Effector CD4-positive, alpha-beta T cell (primary cell): ENCODE measurements at places on chromosomes 2 and 18.

GRCh38 chr18:12291161-12291560 lies 16.9 kb upstream of the TUBB6 start:
- no peak for DNase-seq

DNA sequence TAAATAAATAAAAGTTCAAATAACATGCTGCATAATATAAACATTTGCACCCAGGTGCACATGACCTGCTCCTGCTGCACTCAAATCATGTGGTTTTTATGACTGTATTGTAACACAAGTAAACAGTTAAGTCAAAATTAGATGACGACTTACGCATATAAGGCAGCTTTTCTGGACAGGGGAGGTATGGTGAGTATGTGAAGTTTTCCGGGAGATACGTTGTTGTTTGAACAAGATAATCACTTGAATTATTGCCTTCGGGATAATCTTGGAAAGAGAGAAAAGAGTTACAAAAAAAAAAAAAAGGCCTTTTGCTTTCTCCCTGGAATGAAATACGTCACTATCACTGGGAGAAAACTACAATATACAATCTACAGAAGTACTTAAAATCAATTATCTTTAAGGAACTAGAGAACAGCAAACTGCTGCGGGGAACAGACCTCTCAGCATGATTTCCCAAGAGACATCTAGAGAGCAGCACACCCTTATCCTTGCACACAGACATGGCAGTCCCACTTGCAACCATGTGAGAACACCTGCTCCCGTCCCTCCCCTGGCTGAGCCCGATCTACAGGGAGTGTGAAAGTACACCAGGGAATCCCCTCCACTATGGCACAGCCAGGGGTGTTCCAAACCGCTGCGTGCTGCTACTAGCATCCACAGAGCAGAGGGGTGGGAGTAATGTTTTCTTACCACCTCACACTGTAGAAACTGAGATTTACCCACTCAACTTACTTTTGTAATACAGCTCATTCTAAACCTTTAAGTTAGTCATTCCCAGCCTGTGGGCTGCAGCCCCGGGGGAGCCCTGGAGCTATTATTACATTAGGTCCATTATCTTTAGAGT lies 26.3 kb downstream of the B4GALT6 start:
- no peak for DNase-seq

- DNase-seq = no peak
Measured at GRCh38 chr2:158499383-158499782, 42.6 kb downstream of the PKP4 start.

DNA sequence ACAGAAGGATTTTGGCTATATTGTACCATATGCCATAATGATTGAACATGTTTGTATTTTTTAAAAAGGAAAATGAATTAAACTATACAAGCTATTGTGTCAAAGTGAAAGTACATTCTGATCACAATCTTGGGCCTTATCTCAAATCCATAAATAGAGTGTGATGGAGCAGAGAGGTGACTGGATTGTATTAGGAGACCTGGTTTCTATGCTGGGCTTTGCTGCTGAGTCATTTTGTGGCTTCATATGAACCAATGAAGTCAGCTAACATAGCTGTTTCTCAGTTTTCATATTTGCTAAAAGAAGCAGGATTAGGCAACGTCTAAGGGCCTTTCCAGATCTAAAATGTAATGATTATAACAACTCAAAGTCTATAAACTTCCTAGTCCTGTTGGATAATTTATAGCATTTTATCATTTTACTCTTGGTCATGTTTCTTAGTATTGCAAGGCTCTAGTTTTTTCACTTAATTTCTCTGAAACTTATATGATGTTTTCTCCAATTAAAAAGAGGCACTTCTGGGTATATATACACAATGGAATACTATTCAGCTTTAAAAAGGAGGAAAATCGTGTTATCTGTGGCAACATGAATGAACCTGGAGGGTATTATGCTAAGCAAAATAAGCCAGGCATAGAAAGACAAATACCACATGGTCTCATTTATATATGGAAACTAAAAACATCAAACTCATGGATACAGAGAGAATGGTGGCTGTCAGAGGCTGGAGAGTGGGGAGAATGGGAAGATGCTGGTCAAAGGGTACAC lies 112.3 kb downstream of the MEP1B start:
- DNase-seq = no peak

- no peak for DNase-seq
Measured at GRCh38 chr18:8912348-8913326, 189.9 kb upstream of the NDUFV2 start.

- no peak for DNase-seq
Measured at GRCh38 chr18:36402765-36403396, 105.4 kb downstream of the FHOD3 start.

- peak; percentile 16 for DNase-seq
Measured at GRCh38 chr2:69911985-69912563, 2.8 kb upstream of the MXD1 start.

GRCh38 chr2:118443596-118443995 lies 355.3 kb downstream of the INSIG2 start:
- DNase-seq = no peak

GRCh38 chr2:147479358-147479757 lies 365.5 kb upstream of the ACVR2A start:
- DNase-seq = no peak

DNA sequence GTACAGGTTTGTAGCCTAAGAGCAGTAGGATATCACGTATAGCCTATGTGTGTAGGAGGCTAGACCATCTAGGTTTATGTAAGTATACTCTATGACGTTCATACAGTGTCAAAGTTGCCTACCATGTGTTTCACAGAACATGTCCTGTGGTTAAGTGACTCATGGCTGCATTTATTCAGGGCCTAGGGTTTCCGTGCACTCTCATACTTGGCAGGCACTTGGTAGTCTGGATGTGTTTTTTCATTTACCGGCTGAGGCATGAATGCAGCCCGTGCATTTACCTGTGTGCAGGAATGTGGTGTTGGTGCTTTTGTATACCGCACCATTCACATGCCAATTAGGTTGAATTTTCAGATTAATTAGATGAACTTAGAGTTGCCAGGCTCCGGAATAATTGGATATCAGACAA lies 43.4 kb downstream of the MYL12B start:
- DNase-seq = peak; percentile 17

- no peak for DNase-seq
Measured at GRCh38 chr2:205713086-205713485, 30.8 kb downstream of the NRP2 start.

- no peak for DNase-seq
Measured at GRCh38 chr18:26134107-26134506, 438 bp downstream of the PSMA8 start.

- DNase-seq = no peak
Measured at GRCh38 chr18:24041691-24042090, 27.1 kb downstream of the TTC39C start.

GRCh38 chr2:219939647-219940046 lies 312.2 kb downstream of the SLC4A3 start:
- no peak for DNase-seq

DNA sequence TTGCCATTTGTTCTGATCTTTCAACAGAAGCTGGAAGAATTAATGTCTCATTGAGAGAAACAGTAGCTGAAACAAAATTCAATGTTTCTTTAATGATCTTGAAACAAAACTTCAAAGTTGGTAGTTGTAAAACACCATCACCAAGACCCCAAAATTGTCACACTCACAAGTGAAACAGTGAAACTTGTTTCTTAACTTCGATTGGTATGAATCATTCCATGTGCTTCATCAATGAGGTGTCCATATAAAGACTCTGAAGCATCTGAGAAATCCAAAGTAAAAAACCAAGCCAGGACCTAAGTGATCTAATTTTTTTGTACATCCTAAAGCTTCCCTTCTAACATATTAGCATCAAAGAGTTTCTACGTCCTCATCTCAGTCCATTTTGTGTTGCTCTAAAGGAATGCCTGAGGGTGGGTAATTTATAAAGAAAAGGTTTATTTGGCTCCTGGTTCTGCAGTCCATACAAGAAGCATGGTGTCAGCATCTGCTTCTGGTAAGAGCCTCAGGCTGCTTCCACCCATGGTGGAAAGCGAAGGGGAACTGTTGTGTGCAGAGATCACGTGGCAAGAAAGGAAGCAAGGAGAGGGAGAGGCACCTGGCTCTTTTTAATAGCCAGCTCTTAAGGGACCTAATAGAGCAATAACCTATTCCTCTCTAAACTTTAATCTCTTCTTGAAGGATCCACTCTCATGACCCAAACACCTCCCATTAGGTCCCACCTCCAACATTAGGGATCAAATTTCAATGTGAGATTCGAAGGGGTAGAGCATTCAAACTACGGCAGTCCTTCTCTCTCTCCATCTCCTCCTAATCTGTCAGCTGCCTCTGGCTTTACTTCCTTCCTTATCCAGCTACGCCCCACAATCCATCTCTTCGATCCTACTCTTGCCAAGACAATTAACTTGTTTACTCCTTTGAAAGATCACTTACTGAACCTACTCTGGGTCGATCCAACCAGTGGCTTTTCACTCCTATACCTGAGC lies 20.7 kb upstream of the TLK1 start:
- DNase-seq = no peak

GRCh38 chr2:112791019-112791418 lies 6.7 kb upstream of the IL1A start:
- DNase-seq = no peak

DNA sequence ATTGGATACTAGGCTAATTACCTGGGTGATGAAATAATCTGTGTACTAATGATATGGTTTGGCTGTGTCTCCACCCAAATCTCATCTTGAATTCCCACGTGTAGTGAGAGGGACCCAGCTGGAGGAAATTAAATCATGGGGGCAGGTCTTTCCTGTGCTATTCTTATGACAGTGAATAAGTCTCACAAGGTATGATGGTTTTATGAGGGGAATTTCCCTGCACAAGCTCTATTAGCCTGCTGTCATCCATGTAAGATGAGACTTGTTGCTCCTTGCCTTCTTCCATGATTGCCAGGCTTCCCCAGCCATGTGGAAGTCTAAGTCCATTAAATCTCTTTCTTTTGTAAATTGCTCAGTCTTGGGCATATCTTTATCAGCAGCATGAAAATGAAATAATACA lies 394.1 kb upstream of the SYT4 start:
- no peak for DNase-seq

GRCh38 chr2:197258580-197258979 lies 52.0 kb downstream of the ANKRD44 start:
- DNase-seq = no peak

GRCh38 chr2:187934236-187934635 lies 357.4 kb upstream of the GULP1 start:
- no peak for DNase-seq

DNA sequence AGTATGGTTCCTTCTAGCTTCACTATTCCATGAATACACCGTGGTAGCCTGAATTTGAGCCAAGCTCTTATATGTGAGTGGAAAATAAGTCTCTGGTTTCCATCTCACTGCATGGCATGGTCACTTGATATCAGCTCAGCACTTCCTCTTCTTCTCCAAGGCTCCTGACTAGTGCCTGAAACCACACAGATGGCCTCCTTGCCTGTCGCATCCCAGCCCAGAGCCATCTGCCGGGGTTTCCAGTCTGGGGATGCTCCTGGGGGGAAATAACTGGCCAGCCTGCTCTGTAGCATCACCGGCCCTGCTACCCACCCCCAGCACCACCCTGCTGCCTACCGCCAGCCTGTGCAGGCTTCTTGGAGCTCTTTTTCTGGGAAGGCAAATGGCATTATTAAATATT lies 7.7 kb upstream of the MARCHF4 start:
- no peak for DNase-seq

GRCh38 chr2:152730591-152731333 lies 12.3 kb downstream of the ARL6IP6 start:
- DNase-seq = peak; percentile 21

DNA sequence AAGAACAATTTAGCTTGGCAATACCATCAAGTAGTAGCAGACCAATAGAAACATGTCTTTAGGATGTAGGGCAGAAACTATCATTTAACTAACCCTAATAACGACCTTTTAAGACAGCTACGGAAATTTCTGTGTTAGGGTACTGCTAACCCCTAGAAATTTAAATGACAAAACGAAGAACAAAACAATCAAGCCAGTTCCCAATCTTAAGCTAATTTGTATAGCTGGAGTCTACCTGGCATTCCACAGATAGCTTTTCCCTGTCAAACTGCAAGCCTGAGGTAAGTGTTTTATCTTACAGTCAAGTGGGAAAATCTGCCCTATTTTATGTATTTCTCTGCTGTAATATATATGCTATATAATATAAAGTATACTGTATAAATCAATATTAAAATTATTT lies 37.6 kb upstream of the CDKL4 start:
- DNase-seq = no peak

DNA sequence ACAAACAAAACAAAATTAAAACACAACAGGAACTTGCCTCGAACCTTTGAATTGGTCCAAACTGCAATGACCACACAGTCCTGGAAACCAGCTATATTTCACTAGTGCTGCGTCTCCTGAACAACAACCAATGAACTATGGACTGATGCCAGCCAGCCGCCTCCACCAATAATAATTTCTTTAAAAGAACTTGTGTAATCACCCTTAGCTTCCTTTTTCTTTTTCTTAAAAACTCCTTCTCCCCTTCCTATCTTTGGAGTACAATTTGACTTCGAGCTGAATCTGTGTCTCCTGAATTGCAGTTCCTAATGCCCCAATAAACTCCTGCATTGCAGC lies 1.6 kb upstream of the CXXC1 start:
- no peak for DNase-seq

DNA sequence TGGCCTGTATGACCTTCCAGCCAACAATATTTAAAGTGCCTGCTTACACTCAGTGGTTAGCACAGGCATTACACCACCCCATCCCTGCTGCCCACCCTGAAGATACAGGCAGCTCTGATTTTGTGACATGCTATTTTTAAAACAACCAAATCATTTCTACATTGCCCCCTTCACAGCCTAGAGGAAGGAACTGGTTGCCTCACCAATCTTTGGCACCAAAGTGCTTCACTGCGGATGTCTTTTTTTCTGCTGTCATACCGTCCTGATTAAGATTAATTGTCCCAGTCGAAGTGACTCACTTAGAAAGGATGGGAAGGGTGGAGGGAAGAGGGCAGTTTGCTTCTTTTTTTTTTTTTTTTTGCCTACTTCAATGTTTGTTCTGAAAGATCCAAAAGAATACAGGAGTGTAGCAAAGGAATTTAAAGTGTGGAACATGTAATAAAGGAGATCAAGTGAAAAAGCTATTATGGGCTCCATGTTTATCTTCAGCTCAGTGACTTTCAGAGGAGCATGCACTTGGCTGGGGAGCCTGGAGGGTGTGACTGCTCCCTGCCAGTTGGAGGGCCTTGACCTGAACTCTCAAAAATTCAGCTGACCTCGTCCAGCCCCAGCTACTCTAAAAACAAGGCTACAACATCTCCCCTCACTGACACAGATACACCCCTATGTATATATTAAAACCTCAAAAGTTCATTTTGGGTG lies 501.1 kb upstream of the TNP1 start:
- DNase-seq = no peak
